ENCODE measurements at places on chromosomes 7 and 10.

- no peak for DNase-seq
Observed at GRCh38 chr10:88557256-88557655, 25.9 kb downstream of the RNLS start.

DNA sequence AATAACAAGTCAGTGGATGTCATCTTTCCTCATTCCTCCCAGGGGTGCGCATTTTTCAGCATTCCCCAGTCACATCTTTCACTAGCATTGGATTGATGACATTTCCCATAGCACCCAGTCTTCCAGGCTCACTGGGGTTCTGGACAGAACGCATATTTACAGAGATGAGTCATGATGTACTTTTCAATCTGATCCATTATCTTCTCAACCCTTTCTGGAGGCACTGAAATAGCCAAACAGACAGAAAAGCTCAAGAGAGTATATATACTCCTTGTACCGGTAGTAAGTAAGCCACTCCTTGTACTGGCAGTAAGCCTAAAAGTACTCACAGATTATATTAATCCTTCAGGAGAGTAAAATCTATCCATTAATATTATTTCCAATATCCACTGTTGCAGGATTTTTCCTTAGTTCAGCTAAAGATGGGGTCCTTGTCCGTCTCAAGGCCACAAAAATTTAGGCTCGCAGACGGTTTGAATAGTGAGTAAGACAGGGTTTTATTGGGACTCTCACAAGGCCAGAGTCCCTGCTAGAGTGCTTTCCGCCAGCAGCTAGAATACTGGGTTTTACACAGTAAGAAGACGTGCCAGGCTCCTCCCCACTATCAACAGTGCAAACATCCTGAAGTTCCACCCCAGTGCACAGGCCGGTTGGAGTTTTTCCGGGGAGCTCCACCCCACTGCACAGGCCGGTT is 60.8 kb downstream of the MDH2 start:
- DNase-seq: no peak

- no peak for DNase-seq
Observed at GRCh38 chr10:123398180-123398591, 244.0 kb downstream of the BUB3 start.

DNA sequence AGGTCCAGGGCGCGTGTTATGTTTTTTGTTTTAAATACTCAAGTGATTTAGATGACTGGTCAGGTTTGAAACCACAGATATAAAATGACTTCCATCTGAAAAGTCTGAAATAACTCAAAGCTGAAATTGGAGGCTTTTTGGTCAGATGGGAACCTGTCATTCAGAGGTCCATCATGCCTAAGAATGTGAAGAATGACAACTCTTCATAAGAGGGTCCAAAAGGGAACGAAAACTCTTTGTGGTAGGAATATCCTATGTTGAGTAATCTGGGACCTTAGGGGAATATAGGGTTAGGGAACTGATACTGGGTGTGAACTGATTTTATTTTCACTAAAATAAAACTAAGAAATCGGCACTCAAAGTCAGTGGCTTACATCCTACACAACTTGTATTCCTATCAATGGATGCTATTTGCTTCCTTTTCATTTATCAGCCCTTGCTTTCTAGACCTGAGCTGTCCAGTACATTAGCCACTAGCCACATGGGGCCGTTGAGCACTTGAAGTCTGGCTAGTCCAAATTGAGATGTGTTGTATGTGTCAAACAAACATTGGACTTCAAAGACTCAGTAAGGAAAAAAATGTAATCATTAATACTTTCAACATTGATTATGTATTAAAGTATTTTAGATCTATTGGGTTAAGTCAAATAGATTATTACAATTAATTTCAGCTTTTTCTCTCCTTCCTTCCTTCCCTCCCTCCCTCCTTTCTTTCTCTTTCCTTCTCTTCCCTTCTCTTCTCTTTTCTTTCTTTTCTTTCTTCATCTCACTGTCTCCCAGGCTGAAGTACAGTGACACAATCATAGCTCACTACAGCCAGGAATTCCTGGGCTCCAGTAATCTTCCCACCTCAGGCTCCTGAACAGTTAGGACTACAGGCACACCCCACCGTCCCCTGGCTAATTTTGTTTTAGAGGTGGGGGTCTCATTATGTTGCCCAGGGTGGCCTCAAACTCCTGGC is 56.5 kb upstream of the KDM7A start:
- no peak for DNase-seq

- no peak for DNase-seq
Observed at GRCh38 chr10:44244745-44245600, 139.9 kb downstream of the CXCL12 start.

GRCh38 chr7:92834507-92835260 is 1.7 kb downstream of the CDK6 start:
- DNase-seq: peak; percentile 58

Data from ecto neural progenitor cell (in vitro differentiated cells).